ENCODE measurements at places on chromosomes 4 and X.

- no peak for DNase-seq
Observed at GRCh38 chr4:79273915-79274314, 51.9 kb downstream of the NAA11 start.

GRCh38 chrX:37887347-37887746, 40.0 kb upstream of the DYNLT3 start:
- no peak for DNase-seq

- no peak for DNase-seq
Observed at GRCh38 chrX:30312858-30313257, 3.7 kb upstream of the NR0B1 start.

- no peak for DNase-seq
Observed at GRCh38 chr4:18736551-18736950, 715.0 kb upstream of the LCORL start.

GRCh38 chrX:15848576-15848975, 6.0 kb downstream of the AP1S2 start:
- DNase-seq = no peak

- no peak for DNase-seq
Observed at GRCh38 chr4:10917566-10917965, 233.0 kb upstream of the CLNK start.

DNA sequence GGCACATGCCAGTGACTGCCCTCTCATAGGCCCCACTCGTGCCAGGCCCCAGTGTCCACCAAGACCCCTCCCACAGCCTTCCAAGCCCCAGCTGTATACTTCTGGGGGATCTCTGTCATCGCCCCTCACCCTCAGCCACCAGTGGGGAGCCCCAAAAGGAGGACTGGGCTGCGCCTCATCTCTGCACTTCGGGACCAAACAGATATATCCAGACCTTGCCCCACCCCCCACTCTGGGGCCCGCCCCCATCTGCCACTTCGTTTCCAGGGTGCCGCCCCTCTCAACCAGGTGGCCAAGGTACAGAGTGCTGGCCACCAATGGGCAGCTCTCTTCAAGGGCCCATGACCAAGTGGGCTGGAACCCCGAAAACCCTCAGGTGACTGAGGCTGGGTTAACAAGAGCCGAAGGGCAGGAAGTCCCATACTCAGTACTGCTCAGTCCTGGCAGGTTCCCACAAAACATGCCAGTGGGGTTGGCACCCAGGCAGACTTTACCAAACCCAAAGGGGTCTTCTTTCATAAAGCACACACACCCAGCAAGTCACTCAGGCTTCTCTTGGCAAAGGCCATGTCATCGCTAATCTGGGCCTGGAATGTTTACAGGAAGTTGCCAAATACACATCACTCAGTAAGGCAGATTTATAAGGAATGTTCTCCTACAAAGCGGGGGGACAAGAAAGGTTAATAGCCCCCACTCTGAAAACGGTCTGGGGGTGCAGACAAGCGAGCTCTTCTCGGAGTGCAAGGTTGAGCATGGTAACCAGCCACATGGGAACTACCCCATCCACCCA, 4.4 kb downstream of the ZFYVE28 start:
- no peak for DNase-seq

- no peak for DNase-seq
Observed at GRCh38 chrX:154019061-154019621, 561 bp downstream of the IRAK1 start.

DNA sequence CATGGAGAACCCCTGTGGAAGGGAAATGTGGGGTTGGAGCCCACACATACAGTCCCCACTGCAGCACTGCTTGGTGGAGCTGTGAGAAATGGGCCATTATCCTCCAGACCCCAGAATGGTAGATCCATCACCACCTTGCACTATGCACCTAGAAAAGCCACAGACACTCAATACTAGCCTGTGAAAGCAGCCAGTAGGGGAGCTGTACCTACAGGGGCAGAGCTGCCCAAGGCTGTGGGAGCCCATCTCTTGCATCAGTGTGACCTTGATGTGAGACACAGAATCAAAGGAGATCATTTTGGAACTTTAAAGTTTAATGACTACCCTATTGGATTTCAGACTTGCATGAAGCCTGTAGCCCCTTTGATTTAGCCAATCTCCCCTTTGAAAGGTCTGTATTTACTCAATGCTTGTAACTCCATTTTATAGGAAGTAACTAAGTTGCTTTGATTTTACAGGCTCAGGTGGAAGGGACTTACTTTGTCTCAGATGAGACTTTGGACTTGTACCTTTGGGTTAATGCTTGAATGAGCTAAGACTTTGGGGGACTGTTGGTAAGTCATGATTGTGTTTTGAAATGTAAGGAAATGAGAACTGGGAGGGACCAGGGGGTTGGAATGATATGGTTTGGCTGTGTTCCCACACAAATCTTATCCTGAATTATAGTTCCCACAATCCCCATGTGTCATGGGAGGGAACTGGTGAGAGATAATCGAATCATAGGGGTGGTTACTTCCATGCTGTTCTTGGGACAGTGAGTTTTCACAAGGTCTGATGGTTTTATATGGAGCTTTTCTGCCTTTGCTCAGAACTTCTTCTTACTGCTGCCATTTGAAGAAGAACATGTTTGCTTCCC, 352.6 kb downstream of the INPP4B start:
- DNase-seq = no peak

- no peak for DNase-seq
Observed at GRCh38 chr4:5804656-5805055, 88.2 kb downstream of the CRMP1 start.

- DNase-seq = no peak
Observed at GRCh38 chr4:44652002-44652401, 577 bp upstream of the YIPF7 start.

DNA sequence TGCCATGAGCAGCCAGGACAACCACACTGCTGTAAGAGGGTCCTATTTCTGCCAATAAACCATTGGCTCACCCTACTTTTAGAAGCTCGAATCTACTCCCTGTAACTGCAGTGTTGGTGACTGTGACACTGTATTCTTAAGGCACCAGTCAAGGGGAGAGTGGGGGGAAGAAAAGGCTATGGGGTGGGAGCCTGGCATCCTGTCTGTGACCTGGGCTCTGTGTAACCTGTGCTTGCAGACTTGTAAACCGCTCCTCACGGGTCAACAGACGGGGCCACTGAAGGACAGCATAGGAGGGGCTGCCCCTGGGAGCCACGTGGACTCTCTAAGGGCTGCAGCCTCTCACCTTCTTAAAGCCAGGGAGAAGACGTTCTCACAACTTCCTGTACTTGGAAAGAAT, 42.2 kb upstream of the ENPP6 start:
- no peak for DNase-seq

DNA sequence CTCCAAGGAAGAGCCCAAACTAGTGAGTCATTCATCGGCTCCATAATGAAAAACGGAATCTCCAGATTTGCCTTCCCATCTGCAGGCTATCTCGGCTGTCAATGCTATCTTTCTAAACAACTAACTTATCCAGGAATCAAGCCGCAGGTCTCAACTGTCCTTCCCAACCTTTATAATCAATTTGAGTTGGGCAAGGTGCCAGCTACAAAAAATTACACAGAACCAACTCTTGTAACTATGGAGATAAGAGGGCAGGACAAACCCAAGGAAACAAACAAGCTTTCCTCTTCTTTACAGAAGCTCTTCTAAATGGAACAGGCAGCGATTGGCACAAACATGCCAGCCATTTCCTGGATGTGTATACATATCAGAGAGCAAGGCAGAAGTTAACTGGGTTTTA, 61.2 kb upstream of the RAI2 start:
- no peak for DNase-seq

DNA sequence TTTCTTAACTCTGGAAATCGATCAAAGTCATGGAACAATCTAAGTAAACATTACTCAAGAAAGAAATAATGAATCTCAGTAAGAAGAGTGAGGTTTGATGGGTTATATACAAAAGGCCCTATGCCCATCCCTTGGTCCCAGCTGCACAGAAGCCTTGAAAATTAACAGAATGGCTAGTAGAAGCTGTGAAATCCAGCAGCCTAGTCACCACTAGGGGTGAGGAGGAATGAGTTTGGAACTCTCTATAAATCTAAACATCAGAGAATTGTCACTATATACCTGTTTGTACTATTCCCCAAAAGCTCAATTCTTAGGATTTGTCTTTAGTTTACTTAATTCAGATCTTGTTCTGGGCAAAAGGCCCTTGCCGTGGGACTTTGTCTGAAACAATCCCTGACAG, 313.9 kb upstream of the GRID2 start:
- DNase-seq = no peak

- no peak for DNase-seq
Observed at GRCh38 chr4:102918859-102919258, 50.1 kb downstream of the CISD2 start.

GRCh38 chrX:118181030-118181429, 64.4 kb upstream of the KLHL13 start:
- no peak for DNase-seq

DNA sequence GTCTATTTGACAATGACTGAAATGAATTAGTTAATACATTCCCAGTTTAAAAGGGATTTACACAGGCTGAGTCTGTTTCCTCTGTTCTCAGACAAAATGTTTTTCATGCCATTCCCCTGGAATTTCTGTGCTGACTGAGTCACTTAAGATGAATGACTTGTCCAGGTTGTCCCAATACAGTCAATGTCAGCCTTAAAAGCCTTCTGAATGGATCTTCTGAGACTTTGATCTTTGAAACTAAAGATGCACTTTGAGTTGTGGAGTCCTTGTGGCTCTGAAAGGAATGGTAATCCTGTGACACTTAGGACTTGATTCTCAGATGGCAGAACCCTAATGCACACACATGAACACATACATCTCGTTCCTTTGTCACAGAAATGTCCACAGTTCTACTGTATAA, 622.2 kb upstream of the GRID2 start:
- no peak for DNase-seq

GRCh38 chr4:118273642-118274041, 79.2 kb downstream of the PRSS12 start:
- DNase-seq = no peak

- no peak for DNase-seq
Observed at GRCh38 chr4:129172181-129172580, 76.2 kb downstream of the C4orf33 start.

DNA sequence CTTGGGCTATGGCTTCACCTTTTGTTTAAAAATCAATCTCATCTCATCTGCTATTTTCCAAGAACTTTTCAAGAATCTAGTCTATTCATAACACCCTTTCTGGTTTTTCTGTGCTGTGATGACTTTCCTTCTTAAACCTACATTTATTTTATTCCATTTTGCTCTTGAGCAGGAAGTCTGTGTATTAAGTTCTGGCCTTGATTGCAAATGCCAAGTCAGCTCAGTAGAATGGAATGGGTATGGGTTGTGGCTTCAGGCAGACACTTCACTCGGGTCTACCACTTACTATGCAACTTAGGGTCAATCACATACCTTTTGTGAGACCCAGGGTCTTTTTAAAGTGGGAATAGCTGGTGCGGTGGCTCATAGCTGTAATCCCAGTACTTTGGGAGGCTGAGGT, 522.3 kb downstream of the TRIML1 start:
- no peak for DNase-seq

- DNase-seq = no peak
Observed at GRCh38 chrX:20042221-20042620, 51.4 kb upstream of the BCLAF3 start.

DNA sequence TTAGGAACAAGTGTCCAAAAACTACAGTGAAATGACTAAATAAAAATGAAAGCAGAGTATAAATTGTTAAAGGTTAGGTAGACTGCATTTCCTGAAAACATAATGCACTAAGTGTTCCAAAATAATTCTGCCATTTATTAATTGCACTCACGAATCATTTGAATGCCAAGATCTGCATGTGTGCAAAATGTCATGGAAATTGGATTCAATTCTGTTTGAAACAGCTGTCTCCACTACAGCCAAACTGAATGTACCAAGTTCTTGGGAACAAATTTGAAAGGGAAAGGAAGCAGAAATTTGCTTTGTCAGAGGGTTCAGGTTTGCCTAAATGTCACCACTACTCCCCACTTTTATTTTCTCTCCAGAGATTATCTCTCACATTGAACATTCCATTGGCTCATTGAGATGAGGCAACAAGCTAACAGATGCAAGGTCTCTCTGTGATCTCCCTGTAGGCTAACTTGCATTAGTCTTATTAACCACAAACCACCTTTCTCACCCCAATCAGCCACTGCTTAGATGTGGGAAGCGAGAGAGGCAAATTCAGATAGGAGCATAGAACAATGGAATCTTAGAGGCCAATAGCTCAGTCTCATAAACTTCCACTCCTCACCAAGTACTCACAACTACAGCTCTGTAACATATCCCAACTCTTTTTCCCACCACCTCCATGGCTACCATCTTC, 226.6 kb downstream of the KDR start:
- DNase-seq = no peak

DNA sequence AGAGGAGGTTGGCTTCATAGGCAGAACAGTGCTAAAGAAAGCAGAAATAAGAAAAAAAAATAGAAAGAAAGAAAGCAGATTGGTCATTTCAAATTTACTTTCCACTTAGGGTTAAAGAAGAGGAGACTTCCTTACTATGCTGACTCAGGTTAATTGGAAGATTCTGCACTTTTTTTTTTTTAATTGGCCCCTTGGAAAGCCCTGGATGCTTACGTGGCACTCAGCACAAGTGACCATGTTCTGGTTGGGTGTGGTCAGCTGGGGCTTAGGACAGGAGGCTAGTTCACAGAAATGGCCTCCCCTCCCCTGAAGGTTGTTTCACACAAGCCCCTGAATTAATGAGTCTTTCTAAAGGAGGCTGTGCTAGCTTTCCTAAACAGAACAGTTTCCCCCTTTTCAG, 14.5 kb downstream of the MAGEA9B start:
- DNase-seq = no peak

DNA sequence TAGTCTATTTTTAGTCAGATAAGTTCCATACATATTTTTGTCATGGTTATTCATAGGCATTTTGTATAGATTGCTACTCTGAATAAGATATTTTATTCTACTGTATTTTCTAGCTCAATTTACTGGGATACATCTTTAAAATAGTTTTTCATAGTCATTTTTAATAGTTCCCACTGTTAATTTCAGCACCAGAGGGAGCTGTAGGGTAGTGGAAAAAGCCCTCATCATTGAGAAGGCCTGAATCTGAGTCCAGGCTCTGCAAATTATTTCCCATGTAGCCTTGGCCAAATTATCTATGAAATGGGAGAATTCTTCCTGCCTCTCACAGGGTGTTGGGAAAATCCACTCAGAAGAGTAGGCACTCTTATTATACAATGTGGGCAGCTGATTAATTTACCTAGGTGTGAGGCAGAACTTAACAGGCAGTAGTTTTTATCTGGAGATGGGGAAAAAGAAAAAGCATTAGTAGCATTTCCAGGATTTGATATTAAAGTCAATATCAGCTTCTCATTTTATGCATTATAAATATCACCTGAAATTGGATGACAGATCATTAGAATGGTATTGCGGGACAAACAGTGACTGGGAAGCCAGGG, 102.9 kb upstream of the PAQR3 start:
- DNase-seq = no peak

Data from activated CD8-positive, alpha-beta memory T cell treated with anti-CD3 and anti-CD28 coated beads for 4 hours (primary cell).